ENCODE measurements at places on chromosomes 6 and 20. TPM values are rescaled to one million over a fixed set of nuclear protein-coding genes. Genes with fewer than 3 reads are reported as not detected.
A peak's percentile ranks its signal among the peaks of the same experiment; 100 is the strongest.

DNA sequence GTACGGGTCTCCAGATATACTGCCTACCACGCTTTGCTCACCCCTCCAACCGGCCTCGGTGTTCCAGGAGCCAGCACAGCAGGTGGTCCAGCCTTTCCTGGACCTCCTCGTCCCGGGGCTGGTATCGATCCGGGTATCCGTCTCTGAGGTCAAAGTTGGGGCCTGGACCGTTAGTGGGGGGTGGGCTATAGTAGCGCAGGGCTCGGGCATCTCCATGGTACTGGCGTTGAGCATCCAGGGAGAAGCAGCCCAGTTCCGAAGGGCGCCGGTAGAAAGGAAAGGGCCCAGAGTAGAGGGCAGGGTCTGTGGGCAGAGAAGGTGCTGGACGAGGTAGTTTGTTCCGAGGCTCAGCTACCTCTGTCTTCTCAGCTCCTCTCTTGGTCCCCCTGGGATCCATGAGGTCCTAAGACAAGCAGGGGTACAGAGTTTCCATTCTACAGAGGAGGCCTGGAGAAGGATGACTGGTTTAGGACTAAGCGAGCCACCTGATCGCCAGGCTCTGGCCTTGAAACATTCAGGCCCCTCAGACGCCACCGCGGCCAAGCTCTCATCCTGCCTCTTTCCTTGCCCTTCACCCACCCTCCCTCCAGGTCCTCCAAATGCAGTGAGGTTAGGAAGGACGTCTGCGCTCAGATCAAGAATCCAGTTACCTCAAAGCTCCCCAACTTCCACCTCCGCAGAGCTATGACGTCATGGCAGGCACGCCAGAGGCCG lies 502 bp downstream of the DXO start:
- DNase-seq, result no peak

The GSTA3 gene
- total RNA-seq, result not detected

DNA sequence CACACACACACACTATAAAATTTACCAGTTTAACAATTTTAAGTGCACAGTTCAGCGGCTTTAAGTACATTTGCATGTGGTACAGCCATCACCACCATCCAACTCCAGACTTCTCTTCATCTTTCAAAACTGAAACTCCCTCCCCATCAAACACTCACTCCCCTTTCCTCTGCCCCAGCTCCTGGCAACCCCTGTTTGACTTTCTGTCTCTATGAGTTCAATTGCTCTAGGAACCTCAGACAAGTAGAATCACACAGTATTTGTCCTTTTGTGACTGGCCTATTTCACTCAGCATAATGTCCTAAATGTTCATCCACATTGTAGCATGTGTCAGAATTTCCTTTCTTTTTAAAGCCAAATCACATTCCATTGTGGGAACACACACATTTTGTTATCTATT lies 302.8 kb upstream of the FOXQ1 start:
- no peak for DNase-seq

The SIRPD gene
- total RNA-seq, result not detected

DNA sequence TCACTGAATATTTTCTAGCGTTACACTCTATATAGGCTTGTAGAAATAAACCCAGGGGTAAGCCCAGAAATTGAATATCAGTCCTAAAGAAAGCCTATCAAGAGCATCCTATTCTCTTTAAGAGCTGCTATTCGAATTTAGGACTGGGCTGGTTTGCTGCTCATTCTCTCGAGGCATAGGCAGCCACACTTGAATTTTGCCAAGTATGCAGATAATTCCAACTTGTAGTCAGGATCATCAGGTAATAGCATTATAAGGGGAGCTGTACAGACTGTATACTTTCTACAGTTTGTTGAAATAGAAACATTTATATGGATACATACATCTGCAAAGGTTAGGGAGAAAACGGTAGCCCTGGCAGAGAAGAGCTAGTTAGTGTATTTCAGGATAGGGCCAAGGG lies 2.1 kb upstream of the ZBTB2 start:
- no peak for DNase-seq

DNA sequence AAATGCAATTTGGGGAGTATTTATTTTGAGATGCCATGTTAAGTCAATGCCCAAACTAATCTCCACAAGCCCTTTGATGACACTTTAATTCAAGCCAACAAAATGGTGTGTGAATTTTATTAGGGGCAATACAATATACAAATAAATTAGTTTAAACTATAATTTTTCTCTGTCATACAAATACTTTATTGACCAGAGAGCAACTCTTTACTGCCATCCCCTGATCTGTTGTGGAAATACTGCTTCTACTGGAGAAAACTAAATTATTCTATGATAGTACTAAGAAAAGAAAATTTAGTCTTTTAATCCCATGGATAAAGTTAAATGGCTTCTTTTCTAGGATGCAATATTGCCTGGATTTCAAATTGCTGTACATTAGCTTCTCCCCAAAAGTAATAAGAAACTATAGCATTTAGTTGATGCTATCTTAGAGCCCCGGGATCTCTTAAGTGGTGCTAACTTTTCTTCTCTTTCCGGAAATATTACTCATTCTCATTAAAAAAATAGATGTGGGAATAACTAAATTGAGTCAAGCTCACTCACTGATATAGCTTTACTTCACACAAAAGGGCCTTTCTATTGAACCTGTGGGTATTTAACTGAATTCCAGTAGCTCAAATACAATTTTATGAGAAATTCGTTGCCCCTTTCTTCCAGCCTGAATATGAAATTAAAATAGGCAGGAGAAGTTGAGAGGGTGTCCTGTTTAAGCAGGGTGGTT lies 49.2 kb downstream of the SMPDL3A start:
- DNase-seq, result peak; percentile 22

The VNN1 gene
- 3.6 TPM for total RNA-seq

The RIMS4 gene
- total RNA-seq, result not detected

- DNase-seq, result no peak
These were observed 586.9 kb upstream of the ARID1B start for GRCh38 chr6:156190270-156190669.
